NCI-H748 treated with DMSO at 0.1 percent for 48 hours (cell line): ENCODE measurements at places on chromosomes 4 and X.

GRCh38 chr4:158870626-158871334, 102.0 kb downstream of the FNIP2 start:
- no peak for DNase-seq

DNA sequence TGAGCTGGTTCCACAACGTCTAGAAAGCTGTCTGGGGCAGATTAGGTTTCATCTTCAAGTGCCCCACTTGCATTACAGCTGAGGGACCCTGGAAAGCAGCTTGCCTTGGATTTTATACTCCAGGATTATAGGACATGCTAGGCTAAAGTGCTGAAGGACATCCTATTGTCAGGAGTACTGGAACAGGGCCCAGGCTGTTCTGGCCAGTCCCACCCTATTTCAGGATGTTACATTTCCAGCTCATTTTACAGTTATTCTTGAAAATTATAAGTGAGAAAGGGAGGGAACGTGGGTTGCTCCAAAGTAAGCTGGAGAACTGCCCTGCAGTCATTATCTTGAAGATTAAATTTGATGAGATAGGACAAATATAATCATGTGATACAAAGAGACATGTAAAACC, 71.0 kb upstream of the UGT8 start:
- DNase-seq: no peak

DNA sequence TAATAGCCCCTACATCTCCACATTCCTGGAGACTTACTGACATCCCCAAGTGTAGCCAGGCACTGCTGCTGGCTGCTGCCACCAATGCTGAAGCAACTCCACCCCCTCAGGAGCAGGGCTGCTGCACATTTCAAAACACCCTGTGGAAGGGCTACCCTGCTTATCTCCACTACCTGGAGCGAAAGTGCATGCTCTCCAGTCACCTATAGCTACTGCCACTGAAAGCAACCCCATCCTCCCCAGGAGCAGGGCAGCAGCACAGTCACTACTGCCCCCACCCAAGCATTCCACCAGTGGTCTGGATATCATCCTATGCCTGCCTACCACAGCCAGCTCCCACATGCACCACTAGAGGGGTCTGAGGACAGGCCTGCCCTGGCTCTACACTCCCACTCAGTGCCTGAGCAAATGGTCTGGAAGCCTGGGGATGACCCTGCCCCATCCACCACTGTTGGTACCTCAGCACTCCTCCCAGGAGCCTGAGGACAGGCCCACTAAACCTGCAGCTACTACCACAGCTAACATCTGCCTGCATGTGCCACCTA, 55.3 kb downstream of the MANBA start:
- no peak for DNase-seq

DNA sequence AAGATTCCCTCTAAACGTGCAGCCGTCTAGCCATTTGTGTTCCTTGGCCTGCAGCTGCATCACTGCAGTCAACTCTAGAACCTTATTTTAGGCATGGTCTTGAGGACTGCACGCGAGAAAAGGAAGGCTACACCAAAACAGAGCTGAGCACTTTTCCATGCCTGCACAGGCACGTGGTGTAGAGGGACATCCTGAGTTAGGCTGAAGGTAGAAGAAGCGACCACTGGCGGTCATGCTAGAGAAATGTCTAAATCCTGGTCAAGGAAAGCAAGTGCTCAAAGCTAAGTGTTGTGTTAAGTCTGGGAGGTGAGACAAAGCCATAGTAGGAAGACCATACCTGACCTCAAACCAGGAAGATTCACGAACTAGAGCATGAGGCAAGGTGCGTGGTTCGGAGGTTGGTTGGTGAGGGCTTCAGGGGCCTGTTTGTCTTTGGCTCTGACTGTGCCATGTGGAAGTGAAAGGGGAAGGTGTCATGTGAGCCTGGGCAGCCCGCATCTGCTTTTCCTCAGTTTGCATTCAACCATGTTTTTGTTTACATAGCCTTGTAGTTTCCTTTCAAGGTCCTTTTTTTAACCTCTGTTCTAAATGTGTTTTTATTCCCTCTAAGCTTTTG, 203.8 kb downstream of the AASDH start:
- no peak for DNase-seq

DNA sequence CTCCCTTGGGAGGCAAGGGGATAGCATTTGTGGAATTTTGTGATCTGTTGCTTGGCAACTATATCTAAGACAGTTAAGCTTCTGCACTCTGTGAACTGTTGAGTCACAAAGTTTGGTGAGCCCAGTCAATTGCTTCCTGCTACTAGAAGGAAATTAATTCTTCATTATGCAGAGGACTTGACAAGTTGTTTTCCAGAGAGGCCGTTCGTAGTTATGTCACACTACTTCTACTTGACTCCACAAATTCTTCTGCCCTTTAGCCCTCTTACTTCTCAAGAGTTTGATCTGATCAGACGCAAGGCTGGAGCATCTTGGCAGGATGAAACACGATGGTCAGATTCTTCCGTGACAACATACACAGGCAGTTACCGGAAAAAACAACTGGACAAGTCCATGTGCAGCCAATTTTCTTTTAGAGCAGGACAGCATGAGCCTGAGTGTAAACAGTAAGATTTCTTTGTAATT, at the start of gene C4orf51:
TSS of gene C4orf51 (plus strand) at position 156 of the 465 bp plus-strand sequence. CDS start at position 214, 58 bp downstream.
- no peak for DNase-seq

- no peak for DNase-seq
Observed at GRCh38 chr4:52373650-52374049, 285.5 kb downstream of the USP46 start.

DNA sequence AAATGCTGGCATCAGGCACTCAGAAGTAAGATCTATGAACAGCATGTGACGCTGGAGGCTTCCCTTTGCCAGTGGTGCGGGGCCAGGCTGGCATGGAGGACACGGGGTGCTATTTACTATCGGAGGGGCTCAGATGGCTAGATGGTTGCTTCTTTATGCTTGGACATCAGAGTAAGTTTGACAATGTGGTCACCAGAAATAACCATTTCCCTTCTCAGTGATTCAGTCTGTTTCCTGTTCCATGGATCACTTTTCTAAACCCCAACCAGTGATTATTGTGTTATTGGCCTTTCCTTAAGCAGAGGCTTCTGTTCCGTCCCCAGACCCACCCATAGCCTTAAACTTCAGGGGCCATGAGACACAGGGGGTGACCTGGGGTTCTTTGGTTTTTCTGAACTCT, 55.4 kb upstream of the DHX15 start:
- no peak for DNase-seq

DNA sequence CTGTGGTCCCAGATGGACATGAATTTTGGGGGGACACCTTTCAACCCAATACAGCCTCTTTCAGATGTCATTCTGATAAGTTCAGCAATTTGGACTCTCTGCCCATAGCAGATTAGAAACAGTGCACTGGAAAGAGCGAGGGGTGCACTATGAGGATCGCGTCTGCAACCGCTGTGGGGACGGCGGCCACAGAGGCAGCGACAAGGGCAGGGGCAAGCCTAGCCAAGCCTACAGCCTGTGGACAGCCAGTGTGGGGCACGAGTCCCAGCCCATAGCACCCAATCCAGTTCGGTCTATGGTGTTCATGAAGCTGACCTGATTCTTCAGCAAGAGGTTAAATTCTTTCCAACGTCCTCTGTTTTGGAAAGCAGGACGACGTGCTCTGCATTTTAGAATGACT, 9.7 kb upstream of the NSG1 start:
- no peak for DNase-seq

DNA sequence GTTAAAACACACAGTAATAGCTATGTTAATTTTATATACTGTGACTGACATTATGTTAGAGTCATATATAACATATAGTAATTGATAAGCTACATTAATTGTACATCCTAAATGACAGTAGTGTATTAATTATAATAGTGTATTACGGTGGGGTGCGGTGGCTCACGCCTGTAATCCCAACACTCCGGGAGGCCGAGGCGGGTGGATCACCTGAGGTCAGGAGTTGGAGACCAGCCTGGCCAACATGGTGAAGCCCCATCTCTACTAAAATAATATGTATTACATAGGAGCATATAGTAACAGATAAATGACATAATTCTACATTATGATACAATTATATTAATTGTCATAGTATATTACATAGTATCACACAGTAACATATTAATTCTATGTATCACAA, 12.2 kb downstream of the ASMTL start:
- no peak for DNase-seq

- DNase-seq: no peak
Observed at GRCh38 chr4:17702641-17703040, 78.8 kb downstream of the FAM184B start.

DNA sequence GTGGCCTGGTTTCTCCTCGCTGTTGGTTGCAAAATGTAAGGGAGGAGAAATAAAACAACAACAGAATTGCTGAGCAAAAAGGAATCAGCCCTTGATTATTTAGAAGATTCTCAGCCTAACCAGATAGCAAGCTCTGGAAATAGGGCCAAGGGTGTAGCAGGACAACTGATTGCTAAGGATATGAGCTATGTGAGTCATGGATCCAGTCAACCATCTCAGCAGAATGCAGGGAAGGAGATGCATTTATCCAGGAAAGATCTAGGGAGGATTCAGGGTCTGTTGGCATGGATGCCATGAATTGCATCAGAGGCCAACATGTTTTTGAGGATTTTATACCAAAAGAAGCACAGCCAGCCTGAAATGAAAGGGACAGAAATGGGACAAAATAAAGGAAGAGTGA, 2.2 kb upstream of the XAGE3 start:
- no peak for DNase-seq

- no peak for DNase-seq
Observed at GRCh38 chr4:6988016-6988715, 55.0 kb upstream of the TADA2B start.

GRCh38 chrX:134526399-134526798, 66.4 kb downstream of the HPRT1 start:
- no peak for DNase-seq

- DNase-seq: no peak
Observed at GRCh38 chr4:57605376-57605775, 495.2 kb upstream of the IGFBP7 start.

DNA sequence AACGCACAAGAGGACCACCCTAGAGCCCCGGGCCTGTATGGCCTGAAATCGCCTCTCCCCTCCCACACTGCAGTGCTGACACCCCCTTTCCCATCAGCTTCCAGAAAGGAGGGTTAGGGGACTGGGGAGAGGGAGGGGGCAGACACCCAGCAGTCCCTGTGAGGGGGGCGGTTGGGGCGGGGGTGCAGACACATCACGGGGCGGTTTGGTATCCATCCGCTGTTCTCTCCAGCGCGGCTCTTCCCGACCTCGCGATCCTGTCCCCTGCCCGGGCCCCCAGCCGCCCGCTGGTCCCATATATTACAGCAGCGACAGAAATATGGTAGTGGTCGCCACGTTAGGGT, 404 bp upstream of the GPRASP2 start:
- no peak for DNase-seq

DNA sequence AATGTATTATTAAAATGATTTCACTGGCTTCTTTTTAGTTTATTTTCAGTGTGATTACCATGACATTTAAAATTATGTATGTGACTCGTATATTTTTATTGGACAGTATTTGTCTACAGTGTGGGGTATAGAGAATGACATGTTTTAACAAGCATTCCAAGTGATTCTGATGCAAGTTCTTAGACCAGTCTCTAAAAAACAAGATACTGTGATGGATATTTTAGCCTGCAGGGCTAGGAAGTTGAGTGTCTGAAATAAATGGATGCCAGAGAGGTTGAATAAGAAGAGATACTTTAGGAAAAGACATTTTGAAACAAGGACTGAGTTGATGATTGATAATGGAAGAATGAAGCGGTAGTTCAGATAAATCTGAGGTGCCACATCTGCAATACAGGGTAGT, 3.5 kb upstream of the MAD2L1 start:
- DNase-seq: no peak

DNA sequence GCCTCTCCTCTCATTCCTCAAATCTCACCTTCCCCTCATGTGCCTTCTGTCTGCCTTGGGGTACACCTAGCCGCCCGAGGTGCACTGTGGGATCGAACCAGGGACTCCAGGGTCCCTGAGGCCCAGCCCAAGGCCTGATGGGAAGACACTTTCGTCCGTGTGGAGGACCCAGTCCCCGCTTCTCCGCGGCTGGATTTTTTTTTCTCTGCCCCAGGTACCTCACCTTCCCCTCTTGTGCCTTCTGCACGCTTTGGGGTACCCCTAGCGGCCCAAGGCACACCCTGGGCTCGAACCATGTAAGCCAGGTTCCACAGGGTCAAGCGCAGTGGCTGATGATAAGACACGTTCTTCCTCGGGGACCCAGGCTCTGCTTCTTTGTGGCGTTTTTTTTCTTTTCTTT, 530.7 kb downstream of the CWH43 start:
- DNase-seq: no peak

- DNase-seq: no peak
Observed at GRCh38 chrX:101370888-101371504, 15.0 kb downstream of the BTK start.

DNA sequence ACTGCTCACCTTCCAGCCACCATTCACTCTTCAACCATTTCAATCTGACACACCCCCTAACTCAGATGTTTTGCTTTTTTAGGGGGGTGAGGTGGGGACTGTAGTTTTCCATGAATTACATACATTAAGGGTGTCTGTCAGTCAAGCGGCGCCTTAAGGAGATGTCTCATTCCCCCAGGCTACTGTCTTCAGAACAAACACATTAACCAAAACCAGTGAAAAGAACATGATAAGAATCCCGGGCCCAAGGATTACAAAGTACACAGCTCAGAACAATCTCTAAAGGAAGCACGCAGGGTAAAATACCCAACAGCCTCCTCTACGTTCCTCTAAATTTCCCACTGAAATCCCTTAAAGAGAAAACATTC, 62.5 kb upstream of the IRF2 start:
- DNase-seq: no peak
